Activated CD4-positive, alpha-beta T cell treated with anti-CD3 and anti-CD28 coated beads for 4 hours (primary cell): ENCODE measurements at places on chromosomes 12 and 14.

DNA sequence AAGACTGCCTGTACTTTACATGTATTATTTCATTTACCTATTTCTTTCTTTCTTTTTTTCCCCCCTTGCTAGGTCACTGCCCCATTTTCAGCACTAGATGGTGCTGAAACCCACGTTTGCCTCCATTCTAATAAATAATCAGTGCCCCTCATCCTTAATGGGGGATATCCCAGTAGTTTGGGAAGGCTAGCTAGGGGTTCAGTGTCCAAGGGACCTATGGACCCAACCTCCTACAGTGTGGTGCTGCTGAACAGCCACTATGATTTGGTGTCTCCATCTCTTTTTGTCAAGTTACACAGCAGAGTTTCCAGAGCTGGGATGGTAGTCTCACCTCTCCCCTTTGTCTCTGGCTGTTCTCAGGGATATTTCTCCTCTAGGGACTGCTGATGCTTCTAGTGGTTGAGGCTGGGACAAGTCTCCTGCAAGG, 6.5 kb upstream of the HCFC2 start:
- no peak for DNase-seq

DNA sequence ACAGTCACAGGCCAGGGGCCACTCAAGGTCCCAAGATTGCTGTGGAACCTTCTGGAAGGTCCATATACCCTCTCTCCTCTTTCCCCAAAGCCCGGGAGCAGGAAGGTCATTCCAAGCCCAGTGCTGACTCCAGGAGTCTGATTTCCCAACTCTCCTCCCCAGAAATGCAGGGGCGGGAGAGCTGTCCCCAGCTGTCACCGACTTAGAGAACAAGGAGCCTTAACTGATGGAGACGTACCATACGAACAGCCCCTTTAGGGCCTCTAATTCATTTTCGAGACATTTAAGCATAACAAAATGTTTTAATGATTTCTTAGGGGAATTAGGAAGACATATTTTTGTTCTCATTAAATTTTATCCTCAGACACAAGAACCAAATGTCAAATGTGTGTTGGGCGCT, 99.2 kb downstream of the PHETA1 start:
- DNase-seq, result no peak

- no peak for DNase-seq
Observed at GRCh38 chr12:67288561-67288960, 19.4 kb downstream of the CAND1 start.

- DNase-seq, result peak; percentile 49
Observed at GRCh38 chr14:74867673-74868072, 8.3 kb downstream of the PROX2 start.

DNA sequence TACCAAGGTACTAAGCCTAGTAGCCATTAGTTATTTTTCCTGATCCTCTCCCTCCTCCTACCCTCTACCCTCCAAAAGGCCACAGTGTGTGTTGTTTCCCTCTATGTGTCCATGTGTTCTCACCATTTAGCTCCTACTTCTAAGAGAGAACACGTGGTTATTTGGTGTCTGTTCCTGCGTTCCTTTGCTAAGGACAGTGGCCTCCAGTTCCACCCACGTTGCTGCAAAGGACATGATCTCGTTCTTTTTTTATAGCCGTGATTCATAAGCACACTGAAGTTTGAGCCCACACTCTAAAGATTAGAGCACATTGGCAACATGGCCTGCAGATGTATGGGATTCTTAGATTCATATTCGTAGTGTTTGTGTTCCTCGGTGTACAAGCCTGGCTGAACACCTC, 8.1 kb upstream of the STX2 start:
- no peak for DNase-seq

DNA sequence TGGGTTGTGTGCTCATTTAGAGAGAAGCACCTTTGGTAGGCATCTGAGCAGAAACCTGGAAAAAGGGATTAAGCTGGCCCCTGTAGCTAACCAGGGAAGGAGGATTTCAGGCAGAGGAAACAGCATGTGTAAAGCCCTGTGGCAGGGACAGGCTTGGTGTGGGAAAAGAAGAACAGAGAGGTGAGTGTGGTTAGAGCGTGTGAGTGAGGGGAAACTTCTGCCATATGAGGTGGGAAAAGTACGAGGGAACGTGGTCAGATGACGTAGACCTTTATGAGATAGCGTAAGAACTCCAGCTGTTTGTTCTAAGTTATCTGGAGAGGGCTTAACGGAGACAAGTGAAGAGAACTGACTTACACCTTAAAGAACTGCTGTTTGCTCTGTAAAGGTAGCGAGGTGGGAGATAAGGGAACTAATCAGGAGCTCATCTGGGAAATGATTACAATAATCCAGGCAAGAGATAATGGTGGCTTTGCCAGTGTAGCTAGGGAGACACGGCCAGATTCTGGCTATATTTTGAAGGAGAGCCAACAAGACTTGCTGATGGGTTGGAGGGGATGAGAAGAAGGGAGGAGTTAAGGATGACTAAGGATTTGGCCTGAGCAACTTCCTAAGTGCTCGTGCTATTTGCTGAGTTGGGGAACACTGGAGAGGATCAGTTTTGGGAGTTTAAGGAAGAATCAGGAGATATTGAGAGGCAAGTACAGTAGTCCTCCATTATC, 234.0 kb downstream of the ETNK1 start:
- no peak for DNase-seq

DNA sequence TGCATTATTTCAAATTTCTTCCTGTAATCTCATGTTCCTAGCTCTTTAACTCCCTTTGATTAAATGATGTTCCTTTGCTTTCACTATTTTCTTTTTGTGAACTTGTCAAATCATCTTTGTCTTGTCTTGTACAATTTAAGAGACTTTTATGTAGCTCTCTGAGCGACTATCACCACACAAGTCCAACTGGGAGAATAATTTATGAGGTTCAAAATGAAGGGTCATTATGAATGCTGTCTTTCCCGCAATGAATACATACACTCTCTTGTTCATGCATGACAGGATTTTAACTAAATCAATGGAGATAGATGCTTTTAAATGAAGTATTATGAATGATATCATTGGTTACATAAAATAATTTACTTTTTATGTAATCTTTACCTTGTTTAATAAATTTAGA, 407.4 kb downstream of the PAWR start:
- DNase-seq, result no peak

GRCh38 chr14:58732387-58732786, 94.6 kb downstream of the DACT1 start:
- DNase-seq, result no peak

GRCh38 chr12:6215932-6216494, 15.8 kb downstream of the CD9 start:
- no peak for DNase-seq

DNA sequence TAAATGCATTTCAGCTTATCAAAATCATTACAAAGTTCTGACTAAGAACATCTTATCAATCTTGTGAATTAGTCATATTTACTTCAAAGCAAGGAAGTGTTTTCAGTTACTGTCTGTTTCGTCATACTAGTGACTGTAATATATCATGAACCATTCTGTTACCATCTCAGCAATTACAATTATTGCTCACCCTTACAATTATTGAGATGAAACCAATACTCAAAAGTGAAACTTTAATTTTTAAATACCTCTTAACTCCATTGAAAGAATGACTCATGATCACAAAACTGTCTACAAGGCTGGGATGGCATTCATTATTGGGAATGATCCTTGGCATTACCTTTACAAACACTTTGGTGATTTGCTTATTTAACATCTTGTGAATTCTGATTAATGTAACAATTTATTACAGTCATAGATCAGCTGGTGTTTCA, 90.3 kb downstream of the RPS6KA5 start:
- no peak for DNase-seq

DNA sequence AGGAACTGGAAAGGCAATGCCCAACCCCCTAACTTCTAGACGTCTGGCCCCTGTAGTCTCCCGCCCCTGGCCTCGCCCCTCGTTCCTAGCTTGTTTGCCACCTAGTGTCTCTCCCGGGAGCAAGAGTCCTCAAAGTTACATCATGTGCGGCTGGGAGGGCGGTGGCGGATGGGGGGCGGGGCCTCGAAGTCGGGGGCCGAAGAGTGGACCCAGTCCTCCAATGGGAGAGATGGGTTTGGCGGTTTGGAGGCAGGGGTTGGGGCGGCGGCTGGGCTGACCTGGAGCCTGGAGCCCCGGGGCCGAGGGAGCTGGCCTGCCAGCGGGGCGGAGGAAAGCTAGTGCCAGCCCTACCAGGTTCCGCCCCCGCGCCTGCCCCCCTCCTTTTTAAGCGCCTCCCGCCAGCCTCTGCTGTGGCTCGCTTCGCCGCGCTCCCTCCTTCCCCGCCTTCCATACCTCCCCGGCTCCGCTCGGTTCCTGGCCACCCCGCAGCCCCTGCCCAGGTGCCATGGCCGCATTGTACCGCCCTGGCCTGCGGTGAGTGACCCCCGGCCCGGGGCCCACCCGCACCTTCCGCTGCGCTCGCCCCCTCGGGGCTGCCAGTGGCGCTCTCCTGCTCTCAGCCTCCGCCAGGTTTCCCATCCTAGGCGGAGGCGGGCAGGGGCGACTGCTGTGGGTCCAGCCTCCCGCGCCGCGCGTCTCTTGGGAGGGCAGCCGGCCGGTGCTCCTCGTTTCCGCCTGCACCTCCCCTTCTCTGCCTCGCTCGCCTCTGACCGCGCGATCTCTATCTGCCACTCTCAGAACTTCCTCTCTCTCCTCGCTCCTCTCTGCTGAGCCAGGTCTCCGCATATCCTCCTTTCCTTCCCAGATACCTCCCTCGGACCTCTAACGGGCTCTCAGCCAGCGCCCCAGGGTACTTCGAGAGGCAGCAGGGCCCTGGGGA, at the start of gene PCK2:
PCK2 (plus strand) TSS at position 411 of the 940 bp plus-strand sequence; CDS start at position 506, 95 bp downstream.
- peak; percentile 81 for DNase-seq

DNA sequence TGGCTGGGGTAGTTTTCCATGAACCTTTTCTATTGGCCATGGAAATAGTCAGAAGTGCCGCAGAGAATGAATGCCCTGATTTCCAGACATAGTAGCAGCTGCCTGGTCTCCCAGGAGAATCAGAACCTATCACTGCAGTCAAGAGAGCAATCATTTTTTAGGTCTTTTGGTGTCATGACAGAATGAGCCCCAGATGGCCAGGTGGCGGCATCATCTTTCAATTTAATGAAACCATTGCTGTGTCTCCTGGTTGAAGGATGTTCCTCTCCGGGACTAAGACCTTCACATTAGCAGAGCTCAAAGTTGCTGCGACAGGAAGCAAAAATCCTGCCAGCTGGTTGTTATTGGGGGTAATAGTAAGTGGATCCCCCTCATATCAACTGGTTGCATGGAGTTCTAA, 18.8 kb downstream of the TNFAIP2 start:
- no peak for DNase-seq

DNA sequence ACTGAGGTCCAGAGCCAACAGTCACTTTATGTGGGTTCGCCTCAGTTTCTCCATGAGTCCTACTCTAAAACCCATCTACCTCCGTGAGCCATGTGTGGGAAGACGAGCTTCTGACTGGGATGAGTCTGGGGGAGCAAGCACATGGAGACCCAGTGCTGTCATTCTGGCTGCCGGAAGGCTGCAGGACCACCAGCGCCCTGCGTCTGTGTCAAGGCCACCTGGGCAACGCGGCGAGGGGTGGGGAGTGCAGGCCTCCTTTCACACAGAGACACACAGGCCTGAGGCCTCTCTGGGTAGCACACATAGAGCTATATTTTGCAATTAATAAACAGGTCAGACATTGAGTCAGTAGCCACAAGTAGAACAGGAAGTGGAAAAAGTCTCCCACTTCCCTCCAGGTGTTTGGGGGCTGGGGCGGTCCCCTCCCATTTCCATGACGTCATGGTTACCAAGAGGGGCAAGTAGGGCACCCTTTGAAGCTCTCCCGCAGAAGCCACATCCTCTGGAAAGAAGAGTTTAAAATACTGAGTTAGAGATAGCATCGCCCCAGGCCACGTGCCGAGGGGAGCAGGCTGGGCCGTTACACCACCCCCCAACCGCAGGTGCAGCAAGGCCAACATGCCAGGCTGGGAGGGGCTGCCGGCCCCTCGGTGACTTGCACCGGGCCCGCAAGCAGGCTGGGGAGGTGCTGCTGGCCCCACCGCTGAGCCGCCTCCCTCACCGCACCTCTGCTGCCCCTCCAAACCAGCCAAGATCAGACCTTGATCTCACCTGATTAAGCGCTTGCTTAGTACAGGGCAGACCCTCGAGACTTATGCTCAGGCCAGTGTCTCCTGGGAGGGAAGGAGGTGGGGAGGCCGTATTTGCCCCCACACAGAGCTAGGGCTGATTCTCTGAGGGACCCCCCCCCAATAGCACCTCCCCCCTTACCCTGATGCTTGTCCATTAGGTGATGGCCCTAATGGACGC, 32.7 kb downstream of the DAD1 start:
- DNase-seq, result peak; percentile 96

DNA sequence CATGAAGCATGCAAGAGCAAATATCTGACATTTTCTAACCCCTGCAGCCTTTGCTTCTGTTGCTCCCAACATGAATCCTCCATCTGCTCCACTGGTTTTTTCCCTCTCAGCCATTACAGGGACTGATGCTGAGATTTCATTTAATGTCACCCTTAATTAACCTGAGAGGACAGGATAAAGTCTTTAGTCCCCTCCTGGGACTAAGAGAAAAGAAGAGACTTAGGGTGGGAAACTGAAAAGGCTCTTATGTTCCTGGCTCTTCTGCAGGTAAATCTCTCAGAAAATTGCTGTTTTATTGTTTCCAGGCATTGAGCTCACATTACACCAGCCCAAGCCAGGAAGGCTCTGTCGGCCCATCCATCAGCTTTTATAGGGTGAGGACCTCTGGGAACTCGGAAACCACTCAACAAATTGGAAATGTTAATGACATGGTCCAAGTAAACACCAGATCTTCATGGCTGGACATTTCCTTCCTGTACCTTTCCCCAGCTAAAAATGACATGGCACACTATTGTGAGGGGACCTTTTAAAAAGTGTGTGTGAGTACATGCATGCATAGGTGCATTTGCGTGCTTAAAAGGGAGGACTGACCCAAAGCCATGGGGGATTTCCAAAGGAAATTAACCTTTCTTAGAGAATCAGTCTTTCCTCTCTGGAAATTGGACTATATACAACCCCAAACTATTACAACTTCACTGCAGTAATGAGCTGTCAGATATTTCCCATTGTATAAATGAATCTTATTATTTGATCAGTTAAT, 408.1 kb upstream of the TMTC1 start:
- DNase-seq, result no peak

- DNase-seq, result no peak
Observed at GRCh38 chr12:121581686-121582429, 1.0 kb upstream of the KDM2B start.

GRCh38 chr14:22908601-22909000, 10.3 kb downstream of the RBM23 start:
- no peak for DNase-seq

GRCh38 chr12:4069670-4070010, 196.4 kb upstream of the PARP11 start:
- no peak for DNase-seq

DNA sequence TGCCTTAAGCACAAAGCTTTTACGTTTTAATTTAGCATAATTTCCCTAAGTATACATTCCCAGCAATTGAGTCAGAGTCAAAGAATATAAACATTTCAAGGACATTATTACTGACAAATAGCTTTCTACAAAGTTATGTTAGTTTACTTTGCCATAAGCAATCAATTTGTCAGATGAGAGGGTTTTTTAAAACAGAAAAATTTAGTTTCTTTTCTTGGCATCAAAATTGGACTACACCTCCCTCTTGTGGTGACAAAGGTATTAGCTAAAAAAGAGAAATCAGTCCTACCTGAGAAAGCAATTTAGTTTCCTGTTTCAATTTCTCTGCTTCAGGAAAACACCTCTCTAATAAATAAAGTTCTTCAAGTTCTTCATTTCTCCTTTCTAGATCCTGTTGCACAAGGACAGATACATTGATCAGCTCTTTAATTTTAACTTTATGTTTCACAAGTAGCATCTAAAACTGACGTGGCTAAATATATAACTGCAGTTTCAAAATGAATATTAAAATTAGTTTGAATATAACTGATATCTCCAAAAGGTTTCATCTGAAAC, 39.9 kb downstream of the DNAI7 start:
- no peak for DNase-seq

GRCh38 chr12:106276032-106276740, 26.3 kb upstream of the TCP11L2 start:
- no peak for DNase-seq
